NCI-H2107 (cell line): ENCODE measurements at places on chromosomes 3 and 15.

GRCh38 chr15:101710806-101711205 is 13.5 kb downstream of the TARS3 start:
- no peak for DNase-seq

- no peak for DNase-seq
These were observed 29.1 kb upstream of the LYZL4 start for GRCh38 chr3:42439261-42440115.

DNA sequence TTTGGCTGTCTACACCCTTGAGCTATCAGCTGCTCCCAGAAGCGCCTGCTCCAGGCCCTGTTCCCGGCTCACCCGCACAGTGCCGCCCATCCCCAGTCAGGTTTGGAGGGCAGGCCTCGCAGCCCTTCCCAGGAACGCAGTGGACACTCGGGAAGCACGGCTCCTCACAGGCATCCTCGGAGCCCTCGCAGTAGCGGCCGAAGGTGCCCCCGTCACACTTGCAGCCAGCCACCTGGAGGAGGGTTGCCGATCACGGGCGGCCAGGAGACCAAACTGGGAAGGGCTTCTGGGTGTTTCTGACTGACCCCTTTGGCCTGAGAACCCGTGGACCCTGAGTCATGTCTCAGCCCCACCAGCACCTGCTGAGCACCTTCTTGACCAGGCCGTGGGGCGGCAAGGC is 33.4 kb downstream of the MUC20 start:
- DNase-seq = no peak

- DNase-seq = no peak
These were observed 33.3 kb downstream of the PLD1 start for GRCh38 chr3:171776839-171777583.

GRCh38 chr3:120196333-120196732 is 88.7 kb downstream of the GPR156 start:
- no peak for DNase-seq

DNA sequence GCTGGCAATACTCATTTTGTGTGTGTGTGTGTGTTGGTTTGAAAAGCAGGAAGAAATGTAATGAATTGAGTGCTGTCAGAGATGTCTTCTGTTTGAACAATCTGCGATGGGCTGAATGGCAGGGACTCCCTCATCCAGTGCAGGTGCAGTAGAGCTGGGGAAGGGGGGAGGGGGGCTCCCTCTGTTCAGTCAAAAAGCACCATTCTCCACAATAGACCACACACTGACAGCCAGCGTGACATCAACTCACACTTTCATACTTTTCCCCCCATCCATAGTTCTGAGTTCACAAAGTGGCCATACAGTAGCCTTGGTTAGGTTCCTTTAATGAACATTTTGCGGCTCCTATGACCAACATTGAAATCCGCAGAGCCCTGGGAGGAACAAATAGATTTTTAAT is 10.4 kb downstream of the SOX2 start:
- DNase-seq = no peak

GRCh38 chr3:48899273-48899672 is 591 bp upstream of the SLC25A20 start:
- no peak for DNase-seq

DNA sequence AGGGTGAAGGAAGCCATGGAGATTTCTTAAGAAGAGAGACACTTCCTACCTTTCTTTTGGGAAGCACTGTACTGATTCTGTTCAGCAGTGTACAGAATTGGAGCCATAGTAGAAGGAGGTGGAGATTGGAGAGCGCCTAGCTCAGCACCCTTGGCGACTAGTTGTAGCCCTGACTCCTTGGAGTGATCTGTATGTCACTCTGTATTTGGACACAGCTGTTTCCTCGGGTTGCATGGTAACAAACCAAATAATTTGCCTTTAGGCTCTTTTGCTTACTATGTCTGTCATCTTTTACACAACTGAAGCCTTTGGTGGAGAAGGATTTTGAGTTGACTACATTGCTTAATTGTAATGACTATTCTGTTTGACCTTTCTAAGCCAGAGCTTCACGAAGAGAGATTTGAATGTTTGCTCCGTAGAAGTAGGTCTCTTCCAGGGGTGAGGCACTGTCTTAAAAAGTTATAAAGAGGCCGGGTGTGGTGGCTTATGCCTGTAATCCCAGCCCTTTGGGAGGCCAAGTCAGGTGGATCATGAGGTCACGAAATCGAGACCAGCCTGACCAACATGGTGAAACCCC is 77.1 kb downstream of the AKAP13 start:
- DNase-seq = no peak

DNA sequence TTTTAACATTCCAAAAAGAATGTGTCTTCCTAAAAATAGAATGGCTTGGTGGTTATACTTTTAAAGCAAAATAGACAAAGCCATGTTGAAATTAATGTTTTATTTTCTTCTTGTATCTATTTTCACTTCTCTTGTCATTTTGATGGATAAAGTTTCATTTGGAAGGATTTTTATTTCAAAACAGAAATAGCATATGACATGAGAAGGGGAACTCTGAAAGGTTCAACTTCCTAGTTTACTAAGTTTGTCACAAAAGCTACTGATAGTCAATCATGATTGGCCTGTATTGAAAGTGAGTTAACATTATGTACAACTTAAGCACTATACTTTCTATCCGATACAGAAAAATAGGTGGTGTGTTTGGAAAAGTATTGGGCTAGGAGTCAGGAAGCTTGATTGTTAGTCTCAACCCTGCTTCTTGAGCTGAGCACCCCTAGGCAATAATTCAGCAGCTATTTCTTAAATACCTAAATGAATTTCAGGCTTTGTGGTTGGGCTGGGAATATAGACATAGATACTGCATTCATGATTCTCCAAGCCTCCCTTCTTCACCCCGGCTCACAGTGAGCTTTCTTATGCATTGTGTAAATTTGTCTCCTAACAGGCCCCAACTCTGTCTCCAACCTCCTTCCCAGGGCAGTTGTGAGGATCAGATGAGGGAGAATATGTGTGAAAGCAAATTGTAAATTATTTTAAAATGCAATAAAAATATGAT is 46.9 kb upstream of the CSPG4 start:
- no peak for DNase-seq

DNA sequence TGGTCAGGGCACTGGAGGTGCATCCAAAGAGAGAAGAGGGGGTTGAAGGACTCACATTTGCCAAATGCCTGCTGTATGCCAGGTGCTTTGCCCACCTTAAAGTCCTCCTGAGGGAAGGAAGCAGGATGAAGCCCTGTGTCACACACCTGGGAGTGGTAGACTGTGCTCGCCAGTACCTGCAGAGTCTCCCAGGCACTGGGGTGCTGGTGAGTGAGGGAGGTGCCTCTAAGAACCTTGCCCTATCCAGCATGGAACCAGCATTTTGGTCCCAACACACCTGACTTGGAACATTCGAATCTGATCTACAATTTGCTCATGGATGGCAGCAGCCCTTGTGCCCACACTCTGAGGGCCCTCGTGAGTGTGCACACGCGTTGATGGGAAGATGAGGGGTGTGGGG is 76.7 kb downstream of the SEC22A start:
- DNase-seq = no peak

GRCh38 chr3:35223632-35224394 is 415.5 kb upstream of the ARPP21 start:
- DNase-seq = no peak

- DNase-seq = no peak
These were observed 794.0 kb upstream of the CFAP20DC start for GRCh38 chr3:59843821-59844220.

DNA sequence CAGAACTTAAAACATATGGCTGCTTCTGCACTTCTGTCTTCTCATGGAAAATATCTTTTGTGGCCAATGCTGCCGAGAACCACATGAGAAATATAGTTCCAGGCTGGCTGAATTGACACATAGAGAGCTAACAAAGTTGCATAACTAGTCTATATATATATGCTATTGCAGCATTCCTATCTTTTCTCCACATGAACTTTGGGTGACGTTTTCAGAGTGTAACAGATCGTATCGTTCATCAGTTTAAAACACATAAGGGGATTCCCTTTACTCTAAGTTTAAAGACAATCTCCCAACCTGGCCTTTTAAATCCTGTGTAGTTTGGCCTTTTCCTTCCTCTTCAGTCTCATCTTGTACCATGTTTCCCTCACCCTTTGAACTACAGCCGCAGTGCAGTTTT is 394.2 kb upstream of the CBLB start:
- no peak for DNase-seq

- no peak for DNase-seq
These were observed 222.5 kb downstream of the SHQ1 start for GRCh38 chr3:72625602-72626337.

DNA sequence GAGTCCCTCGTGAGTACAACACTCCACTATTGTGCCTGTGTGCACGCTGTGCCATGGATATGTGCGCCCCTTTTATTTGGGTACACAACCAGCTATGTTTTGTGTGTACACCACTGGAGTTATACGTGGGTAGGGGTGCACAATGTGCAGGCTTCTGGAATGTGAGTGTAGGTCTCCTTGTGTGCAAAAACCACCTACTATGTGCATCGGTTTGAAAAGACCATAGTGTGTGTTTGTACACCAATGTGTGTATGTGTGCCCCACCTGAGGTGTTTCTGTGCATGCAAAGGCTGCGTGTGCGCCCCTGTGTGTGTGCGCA is 86.4 kb upstream of the ALDH1L1 start:
- no peak for DNase-seq

GRCh38 chr3:191376516-191377141 is 46.3 kb upstream of the UTS2B start:
- DNase-seq = no peak

- no peak for DNase-seq
These were observed 359.9 kb downstream of the AGBL1 start for GRCh38 chr15:86439614-86440013.

- DNase-seq = no peak
These were observed 107.1 kb upstream of the FHIT start for GRCh38 chr3:61358364-61358763.

- DNase-seq = no peak
These were observed 79.8 kb downstream of the NECTIN3 start for GRCh38 chr3:111151438-111151837.

GRCh38 chr15:66912001-66912400 is 153.4 kb upstream of the SMAD3 start:
- no peak for DNase-seq

GRCh38 chr3:114005481-114005880 is 50.8 kb downstream of the CCDC191 start:
- no peak for DNase-seq

DNA sequence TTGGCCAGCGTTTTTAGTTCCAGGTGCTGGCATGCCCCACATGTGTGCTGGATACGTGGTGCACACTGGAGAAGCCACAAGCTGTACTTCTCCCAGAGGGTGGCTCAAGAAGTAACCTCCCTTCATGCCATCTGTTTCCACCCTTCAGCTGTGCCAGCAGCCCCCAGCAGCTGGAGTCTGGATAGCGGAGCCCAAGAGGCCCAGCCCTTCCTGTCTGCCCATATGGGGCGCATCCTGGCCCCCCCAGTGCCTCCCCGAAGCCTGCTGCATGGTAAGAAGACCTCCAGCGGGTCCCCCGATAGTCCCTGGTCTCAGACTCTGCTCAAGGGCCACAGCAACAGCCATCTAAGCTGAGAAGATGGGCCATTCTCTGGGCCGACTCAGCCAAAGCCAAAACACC is 5.8 kb upstream of the MANF start:
- DNase-seq = no peak

DNA sequence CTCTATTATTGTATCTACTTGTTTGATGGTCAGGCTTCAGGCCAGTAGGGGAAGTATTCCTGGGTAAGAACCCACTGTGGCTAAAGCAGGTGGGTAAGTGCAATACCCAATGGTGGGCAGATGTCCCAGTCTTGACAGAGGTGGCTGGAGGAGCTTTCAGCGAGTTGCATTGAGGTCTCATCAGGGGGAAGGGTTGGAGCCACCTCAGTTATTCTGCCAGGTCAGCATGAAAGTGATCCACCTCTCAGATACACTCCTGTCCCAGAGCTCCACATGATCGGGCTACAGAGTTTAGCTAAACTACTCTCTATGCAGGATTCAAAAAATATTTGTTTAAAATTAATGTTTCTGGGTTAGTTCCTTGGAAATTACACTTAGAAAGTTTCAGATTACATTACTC is 95.8 kb upstream of the WNT7A start:
- no peak for DNase-seq
